ENCODE measurements at places on chromosomes 4 and X.

DNA sequence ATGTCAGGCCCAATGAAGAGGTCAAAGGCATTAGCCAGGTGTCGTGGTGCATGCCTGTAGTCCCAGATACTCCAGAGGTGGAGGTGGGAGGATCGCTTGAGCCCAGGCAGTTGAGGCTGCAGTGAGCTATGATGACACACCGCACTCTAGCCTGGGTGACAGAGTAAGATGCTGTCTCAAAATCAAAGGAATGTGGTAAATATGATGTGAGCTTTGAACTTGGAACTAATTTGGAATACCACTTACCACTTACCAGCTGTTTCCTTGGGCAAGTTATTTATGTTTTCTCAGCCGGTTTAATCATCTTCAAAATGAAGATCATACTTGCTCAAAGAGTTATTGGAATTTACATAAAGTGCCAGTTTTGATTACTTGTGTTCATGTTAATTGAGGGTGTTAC, 23.8 kb upstream of the SEPSECS start:
- peaks cover 26% of the 10 kb centered on the region for H3K4me1 ChIP-seq
- H3K36me3 ChIP-seq = no peaks in the 10 kb centered on the region
- no peak overlapping the region for H3K4me3 ChIP-seq
- no peak for DNase-seq

GRCh38 chr4:2497931-2498330, 29.0 kb downstream of the RNF4 start:
- no peak overlapping the region for H3K4me3 ChIP-seq
- DNase-seq = no peak
- H3K27ac ChIP-seq = no peak overlapping the region
- H3K4me1 ChIP-seq = peaks cover 16% of the 10 kb centered on the region
- peaks cover 67% of the 10 kb centered on the region for H3K36me3 ChIP-seq
- H3K27me3 ChIP-seq = no peaks in the 10 kb centered on the region

GRCh38 chrX:41116948-41117347, 31.7 kb downstream of the USP9X start:
- H3K27me3 ChIP-seq = no peaks in the 10 kb centered on the region
- H3K4me1 ChIP-seq = peaks cover 50% of the 10 kb centered on the region
- peaks cover 9% of the 10 kb centered on the region for H3K36me3 ChIP-seq

GRCh38 chr4:20538905-20539304, 161.4 kb upstream of the PACRGL start:
- no peak for DNase-seq
- H3K4me3 ChIP-seq = no peak overlapping the region
- no peaks in the 10 kb centered on the region for H3K4me1 ChIP-seq
- peaks cover 3% of the 10 kb centered on the region for H3K36me3 ChIP-seq

- no peak for DNase-seq
- peaks cover 92% of the 10 kb centered on the region for H3K27me3 ChIP-seq
- peaks cover 3% of the 10 kb centered on the region for H3K36me3 ChIP-seq
Measured at GRCh38 chr4:84496706-84497503, 2.2 kb downstream of the NKX6-1 start.

DNA sequence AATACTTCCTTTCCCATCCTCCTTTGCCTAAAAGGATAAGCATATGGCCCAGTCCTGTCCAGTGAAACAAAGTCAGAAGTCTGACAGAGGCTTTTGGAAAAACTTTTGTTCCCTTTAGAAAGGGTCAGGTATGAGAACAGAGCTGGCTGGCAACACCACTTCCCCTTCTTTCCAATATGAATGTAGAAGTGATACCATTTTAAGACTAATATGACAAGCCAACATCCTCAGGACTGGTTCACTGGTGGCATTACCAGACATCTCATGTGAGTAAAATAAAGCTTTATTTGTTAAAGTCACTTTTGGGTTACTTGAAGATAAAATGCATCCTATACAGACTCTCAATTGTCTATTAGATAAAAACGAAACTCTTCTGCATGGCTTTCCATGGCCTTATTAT, 83.6 kb upstream of the PTCHD1 start:
- H3K27ac ChIP-seq = no peak overlapping the region
- H3K36me3 ChIP-seq = no peaks in the 10 kb centered on the region
- H3K4me1 ChIP-seq = no peaks in the 10 kb centered on the region
- H3K4me3 ChIP-seq = no peak overlapping the region
- H3K27me3 ChIP-seq = no peaks in the 10 kb centered on the region

DNA sequence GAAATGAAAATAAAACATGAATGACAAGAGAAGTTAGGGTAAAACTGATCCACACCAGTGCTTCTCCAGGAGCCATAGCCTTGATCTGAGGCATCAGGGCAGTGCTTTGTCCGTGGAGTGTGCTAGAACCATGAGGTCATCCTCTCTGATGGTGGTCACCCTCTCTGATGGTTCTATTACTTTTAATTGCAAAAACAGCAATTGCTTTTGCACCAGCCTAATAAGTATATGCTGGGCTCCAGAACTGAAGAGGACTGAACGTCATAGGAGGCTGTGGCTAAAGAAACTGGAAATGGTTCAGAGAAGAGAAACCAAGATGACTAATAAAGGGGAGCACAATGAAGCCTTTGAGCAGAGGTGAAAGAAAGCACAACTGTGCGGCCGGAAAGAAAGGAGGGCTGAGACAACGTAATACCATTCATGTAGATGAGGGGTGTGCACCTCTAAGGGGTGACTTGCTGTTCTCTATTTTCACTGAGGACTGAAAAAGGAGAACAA, 17.0 kb upstream of the TMEM154 start:
- no peak overlapping the region for H3K4me3 ChIP-seq
- H3K36me3 ChIP-seq = no peaks in the 10 kb centered on the region
- H3K27me3 ChIP-seq = no peaks in the 10 kb centered on the region

- H3K27me3 ChIP-seq = no peaks in the 10 kb centered on the region
- DNase-seq = no peak
- no peak overlapping the region for H3K4me3 ChIP-seq
- no peak overlapping the region for H3K27ac ChIP-seq
- no peaks in the 10 kb centered on the region for H3K36me3 ChIP-seq
- no peaks in the 10 kb centered on the region for H3K4me1 ChIP-seq
Measured at GRCh38 chr4:90425893-90426292, 298.7 kb downstream of the CCSER1 start.

- no peak overlapping the region for H3K27ac ChIP-seq
- no peak overlapping the region for H3K4me3 ChIP-seq
- H3K4me1 ChIP-seq = no peaks in the 10 kb centered on the region
Measured at GRCh38 chr4:144298519-144298918, 158.0 kb upstream of the GYPA start.

DNA sequence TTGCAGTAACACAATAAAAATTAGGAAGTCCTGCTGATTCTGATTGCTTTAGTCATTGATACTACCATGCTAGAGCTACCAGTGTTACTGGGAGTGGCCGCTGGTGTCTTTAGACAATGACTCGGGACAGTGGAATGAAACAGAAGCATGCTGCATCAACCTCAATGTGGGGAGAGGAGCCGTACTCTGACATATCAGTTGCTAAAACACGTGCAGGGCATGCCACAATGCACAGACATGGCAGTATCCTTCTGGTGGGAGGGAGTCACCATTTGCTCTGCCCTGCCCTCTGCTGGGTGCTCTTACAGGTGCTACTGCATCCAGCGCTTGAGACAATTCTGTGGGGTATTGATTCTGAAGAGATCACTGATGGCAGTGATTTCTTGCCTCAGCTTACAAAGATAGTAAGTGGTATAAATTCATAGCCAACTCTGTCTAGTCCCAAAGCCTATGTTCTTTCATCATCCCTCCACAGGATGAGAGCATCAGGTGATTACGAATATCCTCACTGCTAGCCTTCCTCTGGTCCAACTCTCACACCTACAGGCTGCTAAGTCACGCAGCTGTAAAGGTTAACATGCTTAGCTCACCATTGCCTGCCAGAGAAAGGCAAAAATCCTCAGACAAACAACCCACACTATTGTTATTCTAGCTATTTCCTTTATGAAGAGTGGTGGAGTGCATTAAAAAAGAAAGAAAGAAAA, 43.7 kb downstream of the NSG1 start:
- H3K27ac ChIP-seq = no peak overlapping the region
- H3K4me1 ChIP-seq = no peaks in the 10 kb centered on the region
- peak; percentile 20 for DNase-seq

DNA sequence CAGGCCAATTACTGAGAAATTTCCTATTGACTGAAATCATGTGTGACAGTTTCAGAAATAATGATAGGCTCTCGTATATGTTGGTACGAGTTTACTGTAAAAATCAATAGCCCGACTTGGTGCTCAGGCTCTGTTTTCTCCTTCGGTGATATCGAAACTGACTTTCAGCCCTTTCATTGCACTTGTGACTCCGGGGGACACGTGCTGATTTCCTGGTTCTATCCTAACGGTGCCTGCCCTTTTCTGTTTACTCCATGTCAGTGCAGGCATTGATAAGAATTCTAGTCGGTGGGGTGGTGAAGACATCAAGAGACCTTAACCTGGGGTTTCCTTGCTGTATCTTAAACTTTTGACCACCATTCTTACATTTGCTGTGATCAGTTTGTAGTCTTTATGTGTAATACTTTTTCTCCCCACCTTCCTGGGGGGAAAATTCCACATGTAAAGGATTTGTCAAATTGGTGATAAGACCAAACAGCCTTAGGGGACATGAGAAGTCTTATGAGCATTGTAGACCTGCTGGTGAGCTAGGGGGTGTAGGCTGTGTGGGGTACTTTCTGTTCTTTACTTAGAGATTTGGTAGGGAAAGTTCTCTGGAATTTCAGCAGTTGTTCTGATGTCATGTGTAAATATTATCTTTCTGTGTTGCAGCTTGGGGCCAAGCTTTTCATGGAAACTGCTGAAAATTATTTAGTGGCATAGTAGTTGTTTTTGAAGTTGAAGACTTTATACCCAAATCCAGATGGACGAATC, 52.7 kb downstream of the TMEM131L start:
- no peak for DNase-seq
- H3K27me3 ChIP-seq = no peaks in the 10 kb centered on the region
- H3K36me3 ChIP-seq = peaks cover 19% of the 10 kb centered on the region
- peaks cover 81% of the 10 kb centered on the region for H3K4me1 ChIP-seq

DNA sequence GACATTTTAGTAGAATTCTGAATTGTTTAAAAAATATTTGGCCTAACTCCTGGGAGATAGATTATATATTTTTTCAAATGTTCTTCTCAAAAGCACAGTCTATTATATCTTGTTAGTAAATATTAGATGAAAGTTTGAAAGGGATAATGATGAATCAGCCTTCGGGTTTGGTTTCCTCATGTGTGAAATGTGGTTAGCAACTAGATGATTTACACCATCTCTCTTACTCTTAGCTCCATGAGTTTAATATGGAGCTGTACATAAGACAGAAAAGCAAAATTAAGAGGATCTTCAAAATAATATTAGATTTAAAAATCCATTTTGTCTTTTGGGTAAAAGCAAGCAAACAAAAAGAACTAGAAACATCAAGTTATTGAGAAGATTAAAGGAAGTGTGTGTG, 120.8 kb upstream of the SFRP2 start:
- peaks cover 44% of the 10 kb centered on the region for H3K27me3 ChIP-seq
- no peaks in the 10 kb centered on the region for H3K4me1 ChIP-seq
- no peak overlapping the region for H3K27ac ChIP-seq

- no peak overlapping the region for H3K27ac ChIP-seq
- no peaks in the 10 kb centered on the region for H3K4me1 ChIP-seq
- H3K4me3 ChIP-seq = no peak overlapping the region
- no peaks in the 10 kb centered on the region for H3K27me3 ChIP-seq
Measured at GRCh38 chr4:67809502-67809901, 55.3 kb upstream of the GNRHR start.

DNA sequence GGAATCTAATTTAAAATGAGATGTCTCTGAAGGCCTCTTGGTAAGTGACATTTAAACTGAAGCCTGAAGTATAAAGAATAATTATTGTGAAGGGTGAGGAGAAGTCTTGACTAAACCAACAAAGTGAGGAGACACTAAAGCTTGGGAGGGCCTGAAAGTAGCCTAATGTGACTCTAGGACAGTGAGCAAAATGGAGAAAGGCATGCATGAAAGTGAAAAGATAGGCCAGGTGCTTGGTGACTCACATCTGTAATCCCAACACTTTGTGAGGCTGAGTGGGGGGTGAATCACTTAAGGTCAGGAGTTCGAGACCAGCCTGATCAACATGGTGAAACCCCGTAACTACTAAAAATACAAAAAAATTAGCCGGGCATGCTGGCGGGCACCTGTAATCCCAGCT, 46.9 kb upstream of the SMARCAD1 start:
- DNase-seq = no peak

DNA sequence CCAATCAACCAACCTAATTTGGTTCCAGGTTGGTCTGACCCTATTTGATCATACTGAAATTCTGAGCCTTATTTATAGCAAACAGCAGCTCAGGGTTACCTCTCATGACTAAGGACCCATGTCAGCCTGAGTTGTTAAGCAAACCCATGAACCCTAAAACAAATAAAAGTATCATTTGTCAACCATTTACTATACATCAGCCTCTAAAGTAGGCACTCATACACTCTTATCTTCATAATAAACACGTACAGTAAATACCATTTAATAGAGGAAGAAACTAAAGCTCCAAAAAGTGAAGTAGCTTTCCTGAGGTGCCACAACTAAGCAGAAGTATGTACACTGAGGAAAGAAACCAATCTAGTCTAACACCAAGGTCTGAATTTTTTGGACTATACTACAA, 25.2 kb downstream of the MANBA start:
- H3K27ac ChIP-seq = no peak overlapping the region
- no peaks in the 10 kb centered on the region for H3K27me3 ChIP-seq
- H3K36me3 ChIP-seq = peaks cover 7% of the 10 kb centered on the region

GRCh38 chr4:17717301-17717700, 64.1 kb downstream of the FAM184B start:
- DNase-seq = no peak
- no peaks in the 10 kb centered on the region for H3K36me3 ChIP-seq
- H3K4me3 ChIP-seq = no peak overlapping the region
- H3K27me3 ChIP-seq = peaks cover 29% of the 10 kb centered on the region
- no peaks in the 10 kb centered on the region for H3K4me1 ChIP-seq

GRCh38 chr4:187416216-187416615, 579.4 kb upstream of the ZFP42 start:
- H3K36me3 ChIP-seq = no peaks in the 10 kb centered on the region
- H3K4me1 ChIP-seq = no peaks in the 10 kb centered on the region
- no peak overlapping the region for H3K4me3 ChIP-seq
- no peak for DNase-seq

DNA sequence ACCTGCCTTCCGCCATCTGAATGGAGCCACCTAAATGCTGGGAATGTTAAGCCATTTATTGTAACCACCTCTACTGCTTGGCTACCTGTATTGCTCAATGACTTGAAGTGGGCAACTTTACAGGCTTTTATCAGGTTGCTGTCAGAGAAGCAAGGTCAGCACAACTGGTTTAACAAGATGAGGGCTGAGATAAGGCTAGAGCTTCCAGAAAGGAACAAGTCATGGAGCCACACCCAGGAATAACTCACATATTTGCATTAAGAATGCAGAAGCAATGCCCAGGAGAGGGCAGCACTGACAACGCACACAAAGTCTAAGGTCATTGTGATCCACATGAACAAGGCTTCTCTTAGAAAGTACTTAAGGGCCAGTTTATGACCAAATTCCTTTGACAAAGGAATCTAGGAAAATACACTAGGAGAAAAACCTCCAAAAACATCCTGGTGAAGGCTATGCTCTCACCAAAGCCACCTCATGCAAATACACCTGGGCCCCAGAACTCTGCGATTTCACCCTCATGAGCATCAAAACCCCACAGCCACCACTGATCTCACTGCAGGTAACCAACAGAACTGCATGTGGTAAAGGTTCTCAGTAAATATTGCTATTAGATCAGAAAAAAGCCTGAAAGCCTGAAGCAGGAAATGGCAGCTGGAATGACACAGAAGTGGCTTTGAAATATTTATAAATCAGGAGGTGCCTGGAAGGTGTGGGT, 15.0 kb upstream of the STS start:
- peaks cover 28% of the 10 kb centered on the region for H3K4me1 ChIP-seq
- no peaks in the 10 kb centered on the region for H3K27me3 ChIP-seq
- DNase-seq = no peak
- no peak overlapping the region for H3K4me3 ChIP-seq

All from central memory CD8-positive, alpha-beta T cell (primary cell).